NCI-H82 (cell line): ENCODE measurements at places on chromosomes 3 and 15.
A peak's percentile ranks its signal among the peaks of the same experiment; 100 is the strongest.

DNA sequence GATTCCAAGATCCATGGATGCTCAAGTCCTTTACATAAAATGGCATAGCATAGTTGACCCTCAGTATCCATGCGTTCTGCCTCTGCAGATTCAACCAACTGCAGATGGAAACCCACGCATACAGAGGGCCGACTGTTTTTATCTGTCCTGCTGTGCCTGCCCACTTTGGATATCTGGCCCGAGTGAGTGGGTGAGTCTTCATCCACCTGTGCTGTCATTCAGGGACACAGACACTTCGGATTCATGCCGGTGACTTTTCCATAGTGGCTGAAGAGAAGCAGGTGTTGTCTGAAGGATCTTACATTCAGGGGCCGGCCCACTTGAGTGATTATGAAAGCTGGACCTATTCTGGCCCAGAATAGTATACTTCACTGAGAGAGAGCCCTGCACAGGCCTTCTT is 85.1 kb downstream of the RYR3 start:
- DNase-seq, result no peak

DNA sequence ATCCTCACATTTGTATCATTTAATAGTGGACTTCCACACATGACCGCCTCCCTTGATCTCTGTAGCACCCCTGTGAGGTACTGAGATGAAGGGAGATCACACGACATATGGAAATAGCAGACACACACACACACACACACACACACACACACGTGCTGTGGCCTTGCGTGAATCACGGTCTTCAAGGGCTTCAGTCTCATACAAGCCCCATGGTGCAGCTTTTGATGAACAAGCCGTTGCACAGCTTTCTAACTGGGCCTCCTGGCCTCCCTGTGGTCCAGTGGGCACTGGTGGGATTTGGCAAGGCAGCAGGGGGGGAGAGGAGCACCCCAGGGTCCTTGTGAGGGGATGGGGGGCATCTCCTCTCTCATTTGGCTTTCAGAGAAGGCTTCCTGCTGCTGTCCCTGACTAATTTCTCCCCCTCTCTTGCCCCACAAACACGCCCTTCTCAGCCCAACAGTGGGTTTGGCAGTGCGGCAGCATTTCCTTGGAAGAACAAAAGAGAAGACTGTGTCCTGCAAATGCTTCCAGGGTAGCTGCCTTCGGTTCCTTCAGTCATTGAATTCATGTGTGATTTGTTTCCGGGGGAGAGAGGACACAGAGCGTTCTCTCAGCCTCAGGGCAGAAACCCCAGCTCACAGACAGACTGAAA is 98.7 kb downstream of the SMAD6 start:
- DNase-seq, result no peak

GRCh38 chr3:1666865-1667264 is 431.8 kb upstream of the CNTN4 start:
- no peak for DNase-seq

- DNase-seq, result no peak
Measured at GRCh38 chr15:60191821-60192220, 187.7 kb downstream of the FOXB1 start.

DNA sequence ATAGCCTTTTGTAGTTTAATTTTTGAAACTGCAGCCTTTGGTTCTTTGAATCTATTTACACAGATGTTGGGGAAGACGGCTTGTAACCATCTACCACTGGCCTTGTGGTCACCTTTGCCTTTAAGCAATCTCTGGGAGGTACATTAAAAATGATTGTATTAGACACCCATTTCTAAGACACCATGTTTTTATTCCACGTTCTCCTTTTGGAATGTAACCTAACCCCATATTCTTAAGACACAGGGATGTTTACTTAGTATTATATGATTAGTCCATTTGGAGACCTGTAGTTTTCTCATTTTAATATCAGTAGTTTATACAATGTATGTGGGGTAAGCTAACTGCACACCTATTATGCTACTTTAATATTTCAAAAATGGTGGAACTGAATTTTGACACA is 175.1 kb upstream of the PLSCR5 start:
- no peak for DNase-seq

GRCh38 chr3:159632128-159632527 is 356.5 kb upstream of the IL12A start:
- peak; percentile 11 for DNase-seq

- DNase-seq, result no peak
Measured at GRCh38 chr3:10137178-10137577, 4.4 kb upstream of the VHL start.

DNA sequence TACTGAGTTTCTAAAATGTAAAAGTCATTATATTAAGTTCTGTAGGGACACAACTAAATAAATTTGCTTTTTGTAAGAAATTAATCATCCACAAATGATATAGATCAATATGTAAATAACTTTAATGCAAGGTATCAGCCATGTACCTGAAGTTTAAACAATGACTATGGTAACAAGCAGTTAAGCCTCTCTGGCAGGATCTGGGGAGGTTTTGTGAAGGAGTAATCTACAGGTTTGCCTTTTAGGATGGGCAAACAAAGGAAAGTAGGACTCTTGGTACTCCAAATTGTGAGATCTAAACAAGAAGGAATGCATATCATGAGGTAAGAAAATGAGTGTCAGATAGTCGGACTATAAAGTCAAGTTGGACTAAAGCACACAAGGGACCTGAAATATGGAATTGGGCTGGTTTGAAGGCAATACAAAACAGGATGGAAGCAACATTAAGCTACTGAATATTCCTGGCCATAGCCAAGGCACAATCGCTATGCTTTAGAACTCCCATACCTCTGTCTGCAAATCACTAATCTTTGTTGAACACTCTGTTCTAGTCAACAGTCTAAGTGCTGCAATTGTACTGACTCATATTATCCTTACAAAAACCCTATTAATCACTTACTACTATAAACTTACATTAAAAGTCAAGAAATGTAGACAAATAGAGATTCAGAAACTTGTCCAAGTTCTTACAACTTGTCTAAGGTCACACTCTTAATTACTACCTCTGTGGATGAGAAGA is 412.8 kb downstream of the DIPK2A start:
- DNase-seq, result no peak
